ENCODE measurements at places on chromosomes 5 and 9.
A peak's percentile ranks its signal among the peaks of the same experiment; 100 is the strongest.

DNA sequence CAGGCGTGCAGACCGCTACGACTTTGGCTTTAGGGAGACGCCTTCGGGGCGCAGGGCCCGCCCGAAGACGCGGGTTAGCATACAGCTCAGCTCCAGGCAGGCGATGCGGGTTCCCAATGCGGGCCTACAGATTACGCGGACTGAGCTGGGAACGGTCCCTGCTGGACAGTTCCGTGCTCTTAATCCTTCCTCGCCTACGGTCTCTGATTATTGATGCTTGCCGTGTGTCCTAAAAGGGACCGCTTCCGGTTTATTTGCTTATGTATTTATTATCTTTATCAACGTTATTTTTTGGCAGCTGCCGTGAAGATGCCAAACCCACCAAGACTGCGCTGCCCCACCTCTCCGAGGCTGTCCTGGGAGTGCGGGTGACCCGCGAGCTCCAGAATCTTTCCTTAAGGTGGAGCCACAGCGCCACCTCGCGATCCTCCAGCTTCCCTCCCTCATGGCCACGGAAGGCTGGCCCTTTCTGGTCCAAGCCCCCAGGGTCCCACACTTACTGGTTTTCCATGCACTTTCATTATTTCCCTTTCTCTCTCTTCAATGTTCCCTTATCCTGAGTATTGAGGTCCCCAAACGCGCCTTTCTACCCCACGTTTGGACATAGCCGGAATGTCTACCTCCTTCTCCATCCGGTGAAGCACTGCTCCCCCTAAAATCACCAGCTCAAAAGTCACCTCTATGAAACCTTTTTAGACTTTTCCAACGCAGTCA is 7.0 kb upstream of the EBF1 start:
- peak; percentile 56 for DNase-seq

GRCh38 chr5:145941096-145941447 is 4.7 kb downstream of the SH3RF2 start:
- no peak for DNase-seq

GRCh38 chr9:89405826-89406225 is 87.5 kb downstream of the SECISBP2 start:
- no peak for DNase-seq

- no peak for DNase-seq
Observed at GRCh38 chr5:138832218-138832617, 42.9 kb downstream of the LRRTM2 start.
